Kidney (tissue), 22 donors: ENCODE measurements at places on chromosomes 7 and 10. TPM values are rescaled to one million over a fixed set of nuclear protein-coding genes. Genes with fewer than 3 reads are reported as not detected.

GRCh38 chr10:50653758-50654157 is 30.0 kb upstream of the SGMS1 start:
- no peaks in the 10 kb centered on the region for H3K27me3 ChIP-seq
- no peak overlapping the region for H3K4me3 ChIP-seq
- H3K27ac ChIP-seq: no peak overlapping the region

DNA sequence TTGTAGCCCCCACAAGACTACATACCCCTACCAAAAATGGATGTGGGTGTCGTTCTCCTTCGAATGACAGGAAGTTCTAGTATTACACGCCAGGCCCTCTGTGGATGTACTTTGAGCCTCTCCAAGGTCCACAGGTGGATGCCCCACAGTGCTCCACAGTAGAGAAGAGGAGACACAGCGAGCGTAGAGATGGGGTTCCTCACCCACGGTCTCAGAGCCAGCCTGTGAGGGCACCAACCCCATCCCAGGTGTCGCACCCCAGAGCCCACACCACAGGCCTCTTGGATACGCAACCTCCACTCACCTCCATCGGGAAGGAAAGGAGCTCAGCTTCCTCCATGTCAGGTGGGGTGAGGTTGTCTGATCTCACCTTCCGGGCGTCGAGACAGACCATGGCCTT is 2.3 kb downstream of the CPA5 start:
- H3K4me3 ChIP-seq: no peak overlapping the region
- no peaks in the 10 kb centered on the region for H3K27me3 ChIP-seq
- peaks cover 4% of the 10 kb centered on the region for H3K4me1 ChIP-seq
- H3K27ac ChIP-seq: no peak overlapping the region
- H3K36me3 ChIP-seq: no peaks in the 10 kb centered on the region
- no peak for DNase-seq

DNA sequence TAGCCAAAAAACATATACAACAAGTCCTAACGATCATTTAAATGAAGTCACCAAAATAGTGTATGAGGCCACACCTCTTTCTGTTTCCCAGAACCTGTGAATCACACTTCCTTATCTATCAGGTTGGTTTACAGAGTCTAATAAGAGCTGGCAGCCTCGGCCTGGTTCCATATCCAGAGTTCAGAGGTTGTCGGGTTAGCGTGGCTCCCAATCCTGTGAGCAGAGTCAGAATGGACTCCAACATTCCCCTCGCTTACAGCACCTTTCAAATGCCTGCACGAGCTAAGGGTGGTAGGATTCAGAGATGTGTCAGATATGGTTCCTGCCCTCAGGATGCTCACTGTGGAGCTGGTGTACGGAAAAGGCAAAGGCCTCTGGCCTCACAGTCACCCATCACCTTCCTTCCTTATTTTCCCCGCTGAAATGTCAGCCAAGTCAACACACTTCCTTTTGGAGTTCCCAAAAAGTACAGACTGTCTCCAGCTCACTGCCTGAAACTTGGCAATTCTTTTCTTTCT is 6.0 kb downstream of the IL15RA start:
- no peaks in the 10 kb centered on the region for H3K27me3 ChIP-seq
- H3K4me3 ChIP-seq: no peak overlapping the region
- H3K36me3 ChIP-seq: no peaks in the 10 kb centered on the region
- no peak for DNase-seq

- H3K27ac ChIP-seq: no peak overlapping the region
- no peak overlapping the region for H3K4me3 ChIP-seq
- H3K36me3 ChIP-seq: no peaks in the 10 kb centered on the region
- DNase-seq: no peak
- no peaks in the 10 kb centered on the region for H3K4me1 ChIP-seq
Measured at GRCh38 chr7:130473876-130474275, 18.0 kb upstream of the MEST start.

DNA sequence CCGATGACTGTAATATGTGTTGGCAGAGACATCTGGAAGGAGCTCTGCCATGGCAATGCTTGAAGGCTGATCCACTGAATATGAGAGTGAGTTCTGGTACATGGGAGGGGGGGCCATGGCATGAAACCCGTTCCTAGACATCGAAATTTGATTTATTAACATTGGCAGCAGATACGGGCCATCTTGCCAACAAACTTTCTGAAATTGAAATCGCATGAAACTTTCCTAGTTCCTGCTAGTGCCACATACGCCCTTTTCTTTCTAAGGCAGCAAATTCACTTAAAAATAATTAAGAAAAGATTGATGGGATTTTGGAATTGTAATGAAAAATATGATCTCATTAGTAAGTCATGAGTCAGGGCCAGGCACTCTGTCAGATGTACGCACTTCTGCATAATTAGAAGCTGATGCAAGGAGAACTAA is 91.8 kb upstream of the KMT2C start:
- no peak overlapping the region for H3K27ac ChIP-seq
- no peaks in the 10 kb centered on the region for H3K4me1 ChIP-seq
- H3K4me3 ChIP-seq: no peak overlapping the region
- H3K27me3 ChIP-seq: no peaks in the 10 kb centered on the region
- DNase-seq: no peak
- no peaks in the 10 kb centered on the region for H3K36me3 ChIP-seq

DNA sequence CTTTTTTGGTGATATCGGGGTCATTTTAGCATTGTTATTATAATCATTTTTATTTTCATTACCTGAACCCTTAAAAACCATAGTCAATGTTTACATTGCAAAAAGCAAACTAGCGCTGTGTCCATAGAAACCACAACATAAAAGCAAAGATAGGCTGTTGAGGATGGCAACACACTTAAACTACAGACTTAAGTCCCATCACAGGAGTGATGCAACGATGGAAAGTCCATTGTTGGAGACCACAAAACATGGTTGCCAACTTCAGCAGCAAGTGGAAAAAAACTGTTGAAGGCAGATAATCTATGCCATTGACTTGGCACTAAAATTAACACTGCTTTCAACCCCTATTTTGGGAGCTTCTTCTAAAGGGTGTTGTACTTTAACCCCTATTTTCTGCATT is 398.8 kb upstream of the IGFBP3 start:
- no peaks in the 10 kb centered on the region for H3K27me3 ChIP-seq
- no peaks in the 10 kb centered on the region for H3K36me3 ChIP-seq
- H3K4me3 ChIP-seq: no peak overlapping the region
- DNase-seq: no peak
- no peaks in the 10 kb centered on the region for H3K4me1 ChIP-seq

GRCh38 chr10:93440591-93441091 is 41.5 kb downstream of the MYOF start:
- H3K27ac ChIP-seq: peak overlapping the region; percentile 47
- H3K27me3 ChIP-seq: no peaks in the 10 kb centered on the region
- no peaks in the 10 kb centered on the region for H3K36me3 ChIP-seq
- no peak for DNase-seq
- H3K4me1 ChIP-seq: peaks cover 46% of the 10 kb centered on the region
- no peak overlapping the region for H3K4me3 ChIP-seq

DNA sequence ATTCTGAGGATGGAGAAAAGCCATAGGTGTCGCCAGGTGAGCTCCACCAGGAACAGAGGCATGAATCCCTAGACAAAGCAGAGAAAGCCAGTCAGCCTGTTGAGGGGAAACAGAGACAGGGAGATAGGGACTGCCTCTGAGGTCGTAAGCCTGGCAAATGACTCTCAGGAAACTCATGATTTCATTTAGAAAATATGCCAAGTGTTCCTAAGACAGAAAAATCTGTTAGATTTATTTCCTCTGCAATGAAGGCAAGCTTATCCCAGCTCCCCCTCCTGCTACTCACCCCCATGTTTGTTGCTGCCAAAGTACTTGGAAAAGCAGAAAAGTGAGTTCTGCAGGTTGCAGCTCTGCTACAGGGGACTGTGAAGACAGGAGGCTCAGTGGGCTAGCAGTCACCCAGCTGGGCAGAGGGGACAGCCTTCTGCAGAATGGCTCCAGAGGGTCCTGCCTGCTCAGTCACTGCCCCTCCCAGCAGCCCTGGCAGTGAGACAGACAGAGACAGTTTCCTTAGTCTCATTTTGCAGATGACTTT is 184.3 kb downstream of the ADRA2A start:
- no peaks in the 10 kb centered on the region for H3K4me1 ChIP-seq
- no peak overlapping the region for H3K27ac ChIP-seq
- DNase-seq: no peak
- no peaks in the 10 kb centered on the region for H3K27me3 ChIP-seq
- H3K36me3 ChIP-seq: no peaks in the 10 kb centered on the region

GRCh38 chr7:137983323-137984008 is 18.4 kb downstream of the CREB3L2 start:
- no peaks in the 10 kb centered on the region for H3K27me3 ChIP-seq
- no peak overlapping the region for H3K4me3 ChIP-seq
- DNase-seq: peak; percentile 48
- no peaks in the 10 kb centered on the region for H3K36me3 ChIP-seq
- H3K27ac ChIP-seq: peak overlapping the region; percentile 45

DNA sequence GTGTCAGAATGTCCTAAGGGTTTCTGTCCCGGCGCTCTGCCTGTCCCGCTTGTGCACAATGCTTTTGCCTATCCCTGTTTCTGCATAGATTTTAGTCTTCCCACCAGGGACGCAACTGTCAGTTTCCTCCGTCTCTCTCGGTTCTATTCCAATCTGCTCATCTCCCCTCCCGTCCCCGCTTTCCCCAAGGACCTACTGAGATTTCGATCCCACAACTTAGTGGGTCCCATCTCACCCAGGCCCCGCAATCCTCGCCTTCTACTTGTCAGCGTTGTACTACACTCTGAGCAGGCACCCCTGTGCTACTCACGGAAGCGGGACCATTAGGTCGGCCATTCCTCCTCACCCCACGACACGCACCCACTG is 519 bp upstream of the ZNF655 start:
- peaks cover 4% of the 10 kb centered on the region for H3K4me1 ChIP-seq
- H3K4me3 ChIP-seq: peak overlapping the region; percentile 87
- peak overlapping the region; percentile 89 for H3K27ac ChIP-seq
- H3K36me3 ChIP-seq: peaks cover 14% of the 10 kb centered on the region
- H3K27me3 ChIP-seq: no peaks in the 10 kb centered on the region

DNA sequence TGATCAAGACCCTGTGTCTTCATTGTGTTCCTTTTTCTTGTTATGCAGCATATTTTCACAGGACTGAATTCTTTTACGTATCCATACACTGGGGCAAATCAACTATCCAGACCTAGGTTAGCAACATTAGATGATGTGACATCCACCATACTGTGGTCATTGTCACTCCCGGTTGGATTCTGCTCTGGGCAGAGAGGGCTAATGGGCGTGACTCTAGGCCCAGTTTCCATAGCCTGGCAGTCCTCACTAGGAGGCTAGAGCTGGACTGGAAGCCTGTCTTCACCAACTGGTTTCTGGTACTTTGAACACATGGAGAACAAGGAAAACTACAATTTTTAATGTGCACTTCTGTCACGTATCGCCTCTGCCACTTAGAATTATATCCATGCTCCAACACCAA is 25.2 kb downstream of the AKR1E2 start:
- no peak overlapping the region for H3K4me3 ChIP-seq
- no peaks in the 10 kb centered on the region for H3K4me1 ChIP-seq
- H3K36me3 ChIP-seq: no peaks in the 10 kb centered on the region
- no peak for DNase-seq

DNA sequence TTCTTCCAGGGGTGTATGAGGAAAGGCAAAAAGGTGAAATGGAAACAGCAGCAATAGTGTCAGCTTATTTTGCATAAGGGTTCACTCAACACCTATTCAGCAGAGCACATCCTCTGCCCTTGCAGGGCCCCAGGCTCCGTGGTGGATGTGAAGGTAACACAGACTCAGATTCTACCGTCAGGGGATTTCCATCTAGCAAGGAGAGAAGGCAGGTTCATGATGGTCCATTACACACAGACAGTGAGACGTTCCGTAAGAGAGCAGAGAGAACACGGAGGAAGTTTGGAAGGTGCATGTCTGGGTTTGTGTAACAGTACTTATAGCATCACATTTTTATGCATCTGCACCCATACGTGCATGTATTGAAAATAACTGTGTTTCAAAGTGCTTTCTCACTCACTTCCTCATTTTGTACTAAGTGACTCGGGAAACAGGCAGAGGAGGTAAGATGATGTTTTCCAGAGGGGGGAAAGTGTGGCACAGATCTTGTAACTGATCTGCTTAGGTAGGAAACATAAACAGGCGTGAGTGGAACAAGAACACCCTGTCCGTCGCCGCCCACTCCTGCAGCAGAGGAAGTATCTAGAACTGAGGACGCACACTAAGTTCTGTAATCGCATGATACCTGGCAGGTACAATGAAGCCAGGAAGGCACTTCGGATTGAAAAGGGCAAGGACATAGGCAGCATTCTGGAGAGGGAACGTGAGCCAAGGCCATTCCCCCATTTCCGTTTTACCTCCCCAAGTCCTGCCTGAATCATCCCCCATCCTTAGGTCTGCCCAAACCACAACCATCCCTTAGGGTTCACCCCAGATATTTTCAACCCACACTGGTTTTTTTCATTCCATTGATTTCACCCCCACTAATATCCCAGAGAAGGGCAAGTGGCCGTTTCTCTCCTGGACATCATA is 1.0 kb upstream of the ENO4 start:
- no peak overlapping the region for H3K27ac ChIP-seq
- peaks cover 5% of the 10 kb centered on the region for H3K4me1 ChIP-seq
- no peaks in the 10 kb centered on the region for H3K27me3 ChIP-seq
- no peaks in the 10 kb centered on the region for H3K36me3 ChIP-seq
- peak overlapping the region; percentile 91 for H3K4me3 ChIP-seq

GRCh38 chr10:52539463-52539862 is 225.4 kb downstream of the DKK1 start:
- no peaks in the 10 kb centered on the region for H3K36me3 ChIP-seq
- H3K4me1 ChIP-seq: no peaks in the 10 kb centered on the region
- no peak overlapping the region for H3K4me3 ChIP-seq
- H3K27ac ChIP-seq: no peak overlapping the region

DNA sequence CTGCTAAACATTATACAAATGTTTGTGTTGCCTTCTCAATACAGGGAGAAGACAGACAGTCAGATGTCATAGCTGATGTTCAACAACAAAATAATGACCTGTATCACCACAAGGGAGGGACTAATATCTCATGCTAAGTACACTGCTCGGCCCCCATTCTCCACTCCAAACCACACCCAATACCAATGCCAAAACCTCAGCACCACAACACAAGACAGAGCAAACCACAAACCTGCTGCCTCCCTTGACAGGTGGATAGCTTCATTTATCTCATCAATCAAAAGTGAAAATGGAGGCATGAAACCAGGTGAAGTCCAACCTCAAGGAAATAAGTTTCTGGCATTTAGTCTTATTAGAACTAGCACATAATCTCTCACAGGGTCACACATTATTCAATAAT is 109.5 kb downstream of the PARD3 start:
- no peak overlapping the region for H3K4me3 ChIP-seq
- H3K27me3 ChIP-seq: no peaks in the 10 kb centered on the region
- DNase-seq: no peak
- H3K36me3 ChIP-seq: no peaks in the 10 kb centered on the region
- peaks cover 19% of the 10 kb centered on the region for H3K4me1 ChIP-seq
- H3K27ac ChIP-seq: peak overlapping the region; percentile 28

GRCh38 chr10:132644527-132645246 is 107.1 kb downstream of the INPP5A start:
- H3K4me1 ChIP-seq: no peaks in the 10 kb centered on the region
- DNase-seq: peak; percentile 42
- no peaks in the 10 kb centered on the region for H3K27me3 ChIP-seq
- no peaks in the 10 kb centered on the region for H3K36me3 ChIP-seq
- no peak overlapping the region for H3K4me3 ChIP-seq

RELN gene
- 5.4 TPM for total RNA-seq

LRRN3 gene
- total RNA-seq: 1.1 TPM

SHOC2 gene
- total RNA-seq: 66.8 TPM

TAS2R41 gene
- total RNA-seq: not detected

CPXM2 gene
- total RNA-seq: 18.1 TPM

RSPH10B2 gene
- total RNA-seq: 0.22 TPM

MGAM2 gene
- 0.13 TPM for total RNA-seq

GLI3 gene
- total RNA-seq: 11.1 TPM

HOXA11 gene
- total RNA-seq: 5.2 TPM

SORBS1 gene
- 91.7 TPM for total RNA-seq

CCDC201 gene
- not detected for total RNA-seq

RGS10 gene
- 19.9 TPM for total RNA-seq

ADAMTS14 gene
- total RNA-seq: 0.47 TPM
